Fibroblast of villous mesenchyme (primary cell): ENCODE measurements at places on chromosomes 13 and 19.

DNA sequence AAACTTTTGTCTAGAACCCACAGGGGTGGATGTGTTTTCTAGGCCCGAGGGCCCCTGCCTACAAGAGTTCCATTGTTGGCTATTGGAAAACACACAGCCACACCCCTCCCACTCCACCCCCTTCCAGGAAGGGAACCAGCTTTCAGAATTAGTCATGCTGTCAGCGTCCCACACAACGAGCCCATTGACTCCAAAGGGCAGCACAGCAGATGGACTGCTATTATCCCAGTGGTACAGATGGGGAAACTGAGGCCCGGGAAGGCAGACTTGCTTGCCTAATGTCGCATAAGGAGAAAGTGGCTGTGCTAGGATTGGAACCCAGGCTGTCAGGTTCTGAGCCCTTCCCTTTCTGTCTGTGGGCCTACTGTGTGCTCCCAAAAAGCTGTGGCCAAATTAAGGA, 8.1 kb upstream of the FXYD3 start:
- no peak for DNase-seq

DNA sequence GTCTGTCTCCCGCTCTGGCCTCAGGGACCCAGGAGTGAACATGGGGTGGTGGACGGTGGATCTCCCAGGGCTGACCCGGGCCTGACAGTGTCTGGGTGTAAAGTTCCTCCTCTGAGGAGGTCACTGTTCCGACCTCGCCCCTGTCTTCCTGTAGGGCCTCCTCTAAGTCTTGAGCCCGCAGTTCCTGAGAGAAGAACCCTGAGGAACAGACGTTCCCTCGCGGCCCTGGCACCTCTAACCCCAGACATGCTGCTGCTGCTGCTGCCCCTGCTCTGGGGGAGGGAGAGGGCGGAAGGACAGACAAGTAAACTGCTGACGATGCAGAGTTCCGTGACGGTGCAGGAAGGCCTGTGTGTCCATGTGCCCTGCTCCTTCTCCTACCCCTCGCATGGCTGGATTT, at the start of gene SIGLEC9:
SIGLEC9 (plus strand) TSS at position 178 of the 400 bp plus-strand sequence; CDS start at position 247, 69 bp downstream.
- DNase-seq, result no peak

DNA sequence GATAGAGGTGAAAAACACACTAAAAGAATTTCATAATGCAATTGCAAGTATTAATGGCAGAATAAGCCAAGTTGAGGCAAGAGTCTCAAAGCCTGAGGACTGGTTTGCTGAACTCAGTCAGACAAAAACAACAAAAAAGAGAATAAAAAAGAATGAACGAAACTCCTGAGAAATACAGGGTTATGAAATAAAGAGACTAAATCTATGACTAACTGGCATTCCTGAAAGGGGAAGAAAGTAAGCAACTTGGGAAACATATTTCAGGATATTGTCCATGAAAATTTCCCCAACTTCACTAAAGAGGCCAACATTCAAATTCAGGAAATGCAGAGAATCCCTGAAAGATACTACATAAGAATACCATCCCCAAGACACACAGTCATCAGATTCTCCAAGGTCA, 47.8 kb downstream of the UBL3 start:
- peak; percentile 18 for DNase-seq

GRCh38 chr19:3599776-3600187, 6.9 kb downstream of the TBXA2R start:
- DNase-seq, result no peak

DNA sequence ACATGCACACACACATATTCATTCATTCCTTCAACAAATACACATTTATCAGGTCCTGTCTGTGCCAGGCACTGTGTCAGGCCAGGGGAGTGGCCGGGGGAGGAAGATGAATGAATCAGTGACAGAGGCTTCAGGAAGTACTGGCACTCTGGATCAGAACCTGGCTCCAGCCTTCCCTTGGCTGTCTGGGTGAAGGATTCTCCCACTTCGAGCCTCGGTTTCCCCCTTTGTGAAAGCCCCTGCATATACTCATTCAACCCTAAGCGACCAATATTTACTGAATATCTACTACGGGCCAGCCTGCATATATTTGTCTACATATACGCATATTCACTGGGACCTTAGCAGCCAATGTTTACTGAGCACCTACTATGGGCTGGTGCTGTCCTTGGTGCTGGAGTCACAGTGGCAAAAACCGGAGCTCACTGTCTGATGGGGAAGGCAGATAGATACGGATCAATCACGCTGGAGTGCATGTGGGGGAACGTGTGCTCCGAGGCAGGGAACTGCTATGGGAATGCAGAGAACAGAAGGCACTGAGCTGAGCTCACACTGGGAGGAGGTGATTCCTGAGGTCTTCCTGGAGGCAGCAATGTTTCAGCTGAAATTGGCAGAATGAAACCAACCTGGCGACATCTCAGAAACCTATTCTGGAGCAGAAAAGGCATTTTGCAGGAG, 636 bp upstream of the ZNF579 start:
- no peak for DNase-seq

DNA sequence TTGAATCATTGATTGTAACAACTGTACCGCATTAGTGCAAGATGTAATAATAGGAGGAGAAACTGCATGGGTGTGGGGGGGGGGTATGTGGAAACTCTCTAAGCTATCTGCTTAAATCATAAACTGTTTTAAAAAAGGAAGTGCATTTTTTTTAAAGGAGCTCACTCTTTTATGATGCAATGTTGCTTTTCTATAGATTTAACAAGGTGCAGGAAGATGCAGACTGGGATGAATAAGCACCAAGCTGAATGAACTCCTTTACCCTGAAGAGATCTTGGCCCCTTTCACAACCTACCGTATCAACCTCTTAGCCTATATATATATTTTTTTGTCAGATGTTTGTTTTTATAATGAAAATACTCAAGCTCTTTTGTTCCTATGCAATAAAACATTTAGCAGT, 95.9 kb downstream of the AKAP11 start:
- DNase-seq, result peak; percentile 74
